ENCODE measurements at places on chromosomes 7 and 10.
A peak's percentile ranks its signal among the peaks of the same experiment; 100 is the strongest.

DNA sequence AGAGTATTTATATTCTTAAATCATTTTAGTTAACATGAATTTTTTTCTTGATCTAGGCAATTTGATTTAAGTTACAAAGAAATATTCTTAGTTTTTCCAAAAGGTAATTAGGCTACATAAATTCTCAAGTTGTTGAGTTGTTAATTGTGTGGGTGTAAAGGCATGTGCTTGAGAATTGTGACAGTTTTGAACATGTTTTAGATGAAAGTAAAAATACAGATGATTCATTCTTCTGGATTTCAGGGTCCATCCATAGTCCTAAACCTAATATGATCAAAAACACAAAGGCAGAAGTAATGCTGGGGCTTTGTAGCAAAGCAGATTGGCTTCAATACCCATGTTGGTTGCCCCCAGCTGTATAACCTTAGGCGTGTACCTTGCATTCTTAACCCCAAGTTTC lies 127.9 kb downstream of the CPED1 start:
- DNase-seq: no peak

DNA sequence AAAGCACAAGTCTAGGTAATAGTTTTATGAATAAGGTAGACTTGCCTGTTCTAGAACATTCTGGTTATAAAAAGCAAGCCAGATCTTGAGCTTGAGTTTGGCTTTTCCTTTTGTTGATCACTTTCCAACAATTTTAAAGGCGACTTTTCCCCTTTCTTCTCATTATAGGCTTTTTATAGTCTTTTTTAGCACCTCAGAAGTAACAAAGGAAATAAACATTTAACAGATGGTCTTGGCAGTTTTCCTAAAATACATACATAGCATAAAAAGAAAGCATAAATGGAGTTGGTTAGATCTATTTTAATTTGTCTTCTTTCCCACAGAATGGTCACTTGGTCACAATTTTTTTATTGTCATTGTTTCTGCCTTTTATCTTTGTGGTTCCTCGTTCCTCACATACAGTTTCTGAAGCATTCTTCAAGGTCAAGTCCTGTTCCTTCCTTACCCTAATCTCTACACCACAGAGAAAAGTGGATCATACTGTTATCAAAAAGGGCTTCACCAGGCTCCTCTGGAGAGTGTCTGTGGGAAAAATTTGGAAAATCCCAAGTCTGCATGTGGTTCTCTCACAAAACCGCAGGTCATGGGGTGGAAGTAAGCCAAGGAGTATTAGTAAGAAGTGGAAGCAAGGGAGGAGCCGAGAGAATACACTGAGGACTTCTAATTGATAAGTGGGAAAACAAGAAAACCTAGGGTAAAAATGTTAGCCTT lies 31.3 kb downstream of the THNSL1 start:
- no peak for DNase-seq

DNA sequence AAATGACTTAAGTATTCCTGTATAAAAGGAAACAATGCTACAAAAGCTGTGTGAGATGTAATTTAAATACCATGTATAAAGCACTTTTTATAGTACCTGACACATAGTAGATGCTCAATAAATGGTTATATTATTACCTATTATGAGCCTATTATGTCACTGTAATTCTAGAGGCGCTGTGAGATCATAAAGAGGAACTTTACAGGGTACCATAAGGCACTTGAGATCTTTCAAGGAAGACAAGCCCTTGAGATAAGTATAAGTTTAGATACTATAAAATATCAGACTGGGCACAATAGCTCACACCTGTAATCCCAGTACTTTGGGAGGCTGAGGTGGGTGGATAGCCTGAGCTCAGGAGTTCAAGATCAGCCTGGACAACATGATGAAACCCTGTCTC lies 38.3 kb downstream of the PTTG1IP2 start:
- no peak for DNase-seq

GRCh38 chr10:23063973-23064812 lies 31.2 kb upstream of the MSRB2 start:
- no peak for DNase-seq

GRCh38 chr7:155962191-155962967 lies 150.1 kb upstream of the SHH start:
- peak; percentile 63 for DNase-seq

- DNase-seq: no peak
These were observed 5.0 kb upstream of the GDF2 start for GRCh38 chr10:47317251-47317650.

GRCh38 chr7:5550831-5551230 lies 127.2 kb upstream of the TNRC18 start:
- DNase-seq: no peak

DNA sequence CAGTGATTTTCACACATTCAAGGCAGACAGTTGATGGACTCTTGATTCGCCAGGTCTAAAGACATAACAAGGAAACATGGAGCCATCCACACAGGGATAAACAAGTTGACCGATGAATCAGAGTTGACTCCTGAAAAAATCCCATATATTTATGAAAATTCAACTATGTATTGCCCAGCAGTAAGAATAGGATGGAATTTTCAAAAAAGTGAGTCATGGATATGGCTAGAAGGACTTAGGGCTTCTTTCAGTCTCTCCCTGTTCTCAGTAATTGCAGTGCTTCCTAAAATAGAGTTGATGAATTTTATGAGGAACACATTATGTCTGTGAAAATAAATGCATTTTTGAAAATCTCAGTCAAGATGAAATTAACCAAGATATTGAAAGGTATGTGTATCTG lies 301.2 kb downstream of the PLXDC2 start:
- no peak for DNase-seq

GRCh38 chr7:14639801-14640200 lies 262.8 kb downstream of the DGKB start:
- no peak for DNase-seq

- DNase-seq: no peak
These were observed 220.9 kb upstream of the KIAA1217 start for GRCh38 chr10:23988006-23988405.

DNA sequence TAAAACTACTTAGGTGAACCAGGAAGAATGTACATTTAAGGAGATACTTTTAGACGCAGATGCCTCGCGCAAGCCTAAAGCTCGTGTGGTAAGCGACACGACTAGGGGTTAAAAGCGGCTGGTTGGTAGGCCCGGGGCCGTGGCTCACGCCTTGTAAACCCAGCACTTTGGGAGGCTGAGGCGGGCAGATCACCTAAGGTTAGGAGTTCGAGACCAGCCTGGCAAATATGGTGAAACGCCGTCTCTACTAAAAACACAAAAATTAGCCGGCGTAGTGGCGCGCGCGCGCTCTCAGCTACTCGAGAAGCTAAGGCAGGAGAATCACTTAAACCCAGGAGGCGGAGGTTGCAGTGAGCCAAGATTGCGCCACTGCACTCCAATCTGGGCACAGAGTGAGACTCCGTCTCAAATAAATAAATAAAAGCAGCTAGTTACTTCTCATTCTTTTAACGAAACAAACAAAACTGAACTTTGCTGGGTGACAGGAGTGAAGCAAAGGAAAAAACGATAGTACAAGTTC lies 879 bp downstream of the NUDT5 start:
- DNase-seq: no peak

- no peak for DNase-seq
These were observed 9.2 kb upstream of the GIMAP5 start for GRCh38 chr7:150728011-150728410.

GRCh38 chr10:43655311-43655710 lies 6.6 kb upstream of the ZNF32 start:
- DNase-seq: no peak

DNA sequence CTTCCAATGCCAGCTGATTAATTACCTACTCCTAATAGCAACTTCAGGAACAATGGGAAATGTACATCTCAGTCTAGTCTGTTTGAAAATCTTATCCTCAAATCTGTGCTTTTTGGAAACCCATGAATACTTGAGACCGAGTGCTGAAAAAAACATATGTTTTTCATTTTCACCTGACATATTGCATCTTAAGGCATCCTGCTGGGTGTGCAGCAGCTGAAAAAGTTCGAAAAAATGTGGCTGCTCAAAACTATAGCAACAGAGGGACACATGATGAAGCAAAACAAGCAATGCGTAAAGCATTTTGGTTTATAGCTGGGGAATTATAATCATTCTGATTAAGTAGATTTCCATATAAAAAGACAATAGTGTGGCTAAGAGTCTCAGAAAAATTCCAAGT lies 218.0 kb downstream of the CREB5 start:
- no peak for DNase-seq

DNA sequence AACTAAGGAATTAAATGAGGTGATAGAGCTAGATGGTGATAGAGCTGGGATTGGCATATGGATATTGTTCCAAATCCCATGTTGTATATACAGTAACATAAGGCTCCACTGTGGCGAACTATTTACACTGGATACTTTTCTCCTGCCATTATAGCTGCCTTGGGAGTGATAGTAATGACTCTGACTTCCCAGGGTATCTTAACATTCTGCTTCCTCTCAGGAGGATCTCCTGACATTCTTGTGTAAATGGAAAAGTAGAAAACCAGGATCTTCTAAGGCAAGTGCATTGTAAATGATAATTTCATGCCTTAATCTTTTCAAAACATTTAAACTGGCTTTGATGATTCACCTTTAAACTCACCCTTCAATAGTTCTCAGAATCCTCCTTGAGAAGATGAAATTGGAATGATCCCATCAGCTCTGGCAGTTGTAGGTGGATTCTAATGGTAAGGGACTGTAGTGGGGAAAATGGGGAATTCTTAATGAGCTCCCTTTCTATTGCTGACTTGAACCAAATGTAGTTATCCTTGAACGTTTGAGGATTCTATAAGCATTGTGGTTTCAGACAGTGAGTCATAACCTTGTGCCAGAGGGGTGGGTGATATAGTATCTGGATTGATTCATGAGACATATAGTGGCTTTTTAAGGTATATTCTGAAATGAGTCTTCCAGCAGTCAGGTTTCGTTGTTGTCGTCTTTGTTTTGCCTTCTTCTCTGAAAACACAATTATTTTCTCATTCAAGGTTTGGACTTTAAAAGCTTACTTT lies 450.0 kb downstream of the SUGCT start:
- DNase-seq: no peak

GRCh38 chr7:45394117-45394708 lies 180.0 kb upstream of the ADCY1 start:
- no peak for DNase-seq

- peak; percentile 73 for DNase-seq
These were observed 16.4 kb upstream of the ABCA13 start for GRCh38 chr7:48154792-48155413.

DNA sequence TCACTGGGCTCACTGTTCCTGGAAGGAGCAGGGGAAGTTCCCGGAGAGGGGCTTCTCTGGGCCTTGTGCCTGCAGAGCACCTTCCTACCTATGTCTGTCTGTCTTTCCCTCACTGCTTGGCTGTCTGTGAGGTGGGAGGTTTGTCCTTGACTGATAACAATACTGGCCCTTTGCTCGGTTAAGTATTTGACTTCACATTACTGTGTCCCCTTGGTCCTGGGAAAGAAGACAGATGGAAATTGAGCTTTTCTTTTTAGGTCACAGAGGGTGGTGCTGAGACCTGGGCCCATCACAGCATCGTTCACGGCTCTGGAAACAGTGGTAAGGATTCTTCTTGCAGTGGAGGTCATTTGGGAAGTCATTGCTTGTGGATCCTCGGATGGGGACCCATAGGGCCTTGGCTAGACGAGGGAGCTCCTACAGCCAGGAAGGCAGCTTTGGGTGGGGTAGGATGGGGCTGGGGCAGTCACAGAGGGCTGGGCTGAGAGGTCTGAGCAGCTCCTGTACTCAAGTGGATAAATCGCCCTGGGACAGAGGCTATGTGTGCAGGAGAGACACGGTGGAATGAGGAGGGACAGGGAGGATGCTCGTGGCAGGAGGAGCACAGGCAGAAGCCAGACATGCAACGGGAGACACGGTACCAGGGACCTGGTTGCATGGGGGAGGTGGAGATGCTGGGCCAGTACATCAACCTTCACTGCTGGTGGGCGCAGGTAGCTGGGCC lies 450.2 kb downstream of the PLXNA4 start:
- DNase-seq: no peak

- peak; percentile 23 for DNase-seq
These were observed 4.8 kb upstream of the POLR1F start for GRCh38 chr7:19713676-19714075.

- DNase-seq: no peak
These were observed 150.9 kb downstream of the ANK3 start for GRCh38 chr10:60238759-60239100.

GRCh38 chr10:57818522-57818921 lies 449.2 kb downstream of the IPMK start:
- DNase-seq: no peak

DNA sequence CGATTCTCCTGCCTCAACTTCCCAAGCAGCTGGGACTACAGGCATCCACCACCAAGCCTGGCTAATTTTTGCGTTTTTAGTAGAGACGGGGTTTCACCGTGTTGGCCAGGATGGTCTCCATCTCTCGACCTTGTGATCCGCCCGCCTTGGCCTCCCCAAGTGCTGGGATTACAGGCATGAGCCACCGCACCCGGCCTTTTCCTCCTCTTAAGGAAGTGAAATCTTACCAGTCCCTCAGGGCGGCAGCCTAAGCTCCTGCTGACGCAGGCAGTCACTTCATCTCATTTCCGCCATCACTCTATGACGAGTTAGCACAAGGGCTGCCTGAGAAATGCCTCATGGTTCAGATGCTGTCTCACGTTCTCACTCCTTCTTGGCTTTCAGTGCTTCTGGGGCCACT lies 246.0 kb upstream of the SHH start:
- no peak for DNase-seq

GRCh38 chr7:73544678-73545077 lies 12.8 kb downstream of the BCL7B start:
- DNase-seq: no peak

GRCh38 chr7:82534684-82535083 lies 91.1 kb upstream of the CACNA2D1 start:
- DNase-seq: no peak

GRCh38 chr7:94655848-94656657 lies at the start of gene SGCE:
TSS of gene SGCE (minus strand) at chr7:94656133. CDS start at chr7:94656098, 35 bp downstream.
- peak; percentile 65 for DNase-seq

DNA sequence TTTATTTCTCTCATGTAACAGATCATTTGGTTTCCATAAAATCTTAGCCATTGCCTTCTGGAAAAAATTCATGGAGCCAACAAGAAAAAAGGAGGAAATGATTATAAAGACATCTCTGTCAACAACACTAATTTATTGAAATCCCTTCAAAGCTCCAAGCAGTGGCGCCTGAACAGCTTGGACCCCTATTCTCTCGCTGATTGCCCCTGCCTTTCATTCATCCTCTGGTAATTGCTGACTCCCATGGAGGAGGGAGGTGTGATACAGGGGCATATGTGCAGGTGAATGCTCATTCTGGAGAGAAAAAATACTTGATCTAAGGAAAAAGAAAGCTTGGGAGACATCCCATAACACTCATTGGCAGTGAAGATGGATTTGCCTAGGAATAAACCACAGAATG lies 345.5 kb downstream of the FGFR2 start:
- DNase-seq: no peak

- no peak for DNase-seq
These were observed 1.7 kb upstream of the CALML3 start for GRCh38 chr10:5522913-5523560.

DNA sequence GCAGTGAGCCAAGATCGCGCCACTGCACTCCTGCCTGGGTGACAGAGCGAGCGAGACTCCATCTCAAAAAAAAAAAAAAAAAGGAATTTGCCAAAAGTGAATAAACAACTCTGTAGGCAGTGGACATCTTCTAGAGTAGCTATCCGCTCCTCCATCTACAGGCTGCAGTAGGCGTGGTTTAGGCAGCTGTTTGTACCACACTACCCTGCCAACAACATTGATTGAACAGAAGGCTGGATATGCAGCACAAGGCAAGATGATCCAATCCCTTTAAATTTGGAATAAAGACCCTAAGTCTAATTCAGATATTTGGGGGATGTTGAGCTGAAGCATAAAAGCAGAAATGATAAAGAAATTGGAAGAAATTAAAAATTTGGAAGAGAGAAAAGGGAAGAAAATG lies 141.6 kb downstream of the TES start:
- DNase-seq: no peak
